Omental fat pad (tissue), 4 donors: ENCODE measurements at places on chromosomes 6 and 20.

- DNase-seq, result no peak
These were observed 298.4 kb upstream of the PLN start for GRCh38 chr6:118249680-118250079.

GRCh38 chr6:2162079-2162445 is 83.3 kb downstream of the GMDS start:
- DNase-seq, result no peak

GRCh38 chr6:47440719-47441118 is 36.9 kb upstream of the CD2AP start:
- no peak for DNase-seq

DNA sequence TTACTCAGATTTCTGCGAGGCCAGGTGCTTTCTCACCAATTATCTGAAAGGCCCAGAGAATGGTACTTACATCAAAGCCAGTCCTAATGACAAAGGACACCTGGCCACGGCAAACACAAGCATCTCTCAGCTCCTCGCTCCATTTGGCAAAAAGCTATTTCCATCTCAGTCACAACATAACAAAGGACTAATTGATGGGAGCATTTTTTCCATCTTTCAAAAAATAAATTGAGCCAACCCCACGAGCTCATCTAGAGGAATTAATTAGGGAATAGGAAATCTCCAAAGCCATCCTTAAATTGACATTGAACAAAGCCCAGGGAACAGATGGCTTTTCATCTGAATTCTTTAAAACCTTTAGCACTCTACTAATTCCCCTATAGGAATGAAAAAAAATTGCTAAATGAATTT is 236.7 kb downstream of the HAO1 start:
- no peak for DNase-seq

GRCh38 chr6:94052749-94053148 is 633.4 kb upstream of the EPHA7 start:
- DNase-seq, result no peak

- no peak for DNase-seq
These were observed 2695.0 kb upstream of the DEFB115 start for GRCh38 chr20:28562510-28562898.

DNA sequence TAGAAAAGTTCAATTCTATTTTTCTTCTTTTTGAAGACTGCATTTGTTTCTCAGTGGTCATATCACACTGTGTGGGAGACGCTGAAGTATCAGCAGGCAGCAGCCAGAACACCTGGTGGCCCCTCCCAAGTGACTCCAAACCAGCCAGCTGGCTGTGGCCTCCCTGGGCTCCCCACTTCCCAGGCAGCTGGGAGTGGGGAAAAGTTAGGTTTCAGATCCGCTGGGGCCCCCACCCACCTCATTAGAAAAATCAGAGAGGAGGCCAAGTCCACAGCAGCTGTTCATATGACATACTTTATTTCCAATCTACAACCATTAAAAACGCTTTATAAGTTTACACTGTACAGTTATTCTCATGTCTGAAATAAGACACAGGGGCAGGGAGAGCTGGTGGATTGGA is 3.6 kb upstream of the DSN1 start:
- no peak for DNase-seq

DNA sequence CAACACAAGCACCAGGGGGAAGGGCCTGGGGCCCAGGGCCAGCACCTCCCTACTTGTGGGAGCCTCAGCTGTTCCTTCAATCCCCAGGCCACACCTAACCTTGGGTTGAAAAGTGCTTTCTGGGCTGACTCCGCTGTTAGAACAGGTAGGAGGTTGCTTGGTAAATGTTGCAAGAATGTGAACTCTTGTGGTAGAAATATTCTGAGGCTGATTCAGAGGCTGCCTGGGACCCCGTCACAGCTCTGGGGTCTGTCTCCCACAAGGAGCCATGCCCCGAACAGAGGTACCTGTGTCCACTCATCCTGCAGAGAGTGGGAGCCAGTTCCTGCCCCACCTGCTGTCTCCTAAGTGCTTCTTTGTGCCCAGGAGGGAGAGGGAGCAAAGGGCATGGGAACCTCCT is 14.4 kb upstream of the MAS1L start:
- DNase-seq, result no peak

GRCh38 chr6:141439513-141439912 is 693.2 kb upstream of the GJE1 start:
- no peak for DNase-seq

GRCh38 chr6:119830494-119831295 is 481.1 kb upstream of the MAN1A1 start:
- DNase-seq, result no peak

GRCh38 chr20:49699200-49699992 is 14.3 kb downstream of the B4GALT5 start:
- DNase-seq, result no peak

GRCh38 chr6:135087403-135087802 is 32.8 kb upstream of the HBS1L start:
- no peak for DNase-seq

DNA sequence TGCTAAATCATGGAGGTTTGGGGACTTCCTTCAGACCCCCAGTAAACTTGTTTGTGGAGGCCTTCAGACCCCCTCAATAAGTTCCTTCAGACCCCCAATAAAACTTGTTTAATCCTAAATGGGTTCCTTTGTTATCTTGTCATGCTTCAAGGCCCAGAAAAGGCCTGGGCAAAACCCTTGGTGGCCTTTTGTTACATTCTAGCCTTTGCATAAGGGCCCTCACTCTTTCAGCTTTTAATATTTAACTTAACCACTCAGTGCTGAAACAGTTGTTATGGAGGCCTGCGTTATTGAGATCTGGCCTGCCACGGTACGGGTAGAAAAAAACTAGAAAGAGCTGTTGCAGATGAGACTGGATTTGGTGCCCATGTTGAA is 4.3 kb upstream of the DYNLRB1 start:
- DNase-seq, result no peak

- no peak for DNase-seq
These were observed 5.7 kb downstream of the SESN1 start for GRCh38 chr6:109088995-109089394.

DNA sequence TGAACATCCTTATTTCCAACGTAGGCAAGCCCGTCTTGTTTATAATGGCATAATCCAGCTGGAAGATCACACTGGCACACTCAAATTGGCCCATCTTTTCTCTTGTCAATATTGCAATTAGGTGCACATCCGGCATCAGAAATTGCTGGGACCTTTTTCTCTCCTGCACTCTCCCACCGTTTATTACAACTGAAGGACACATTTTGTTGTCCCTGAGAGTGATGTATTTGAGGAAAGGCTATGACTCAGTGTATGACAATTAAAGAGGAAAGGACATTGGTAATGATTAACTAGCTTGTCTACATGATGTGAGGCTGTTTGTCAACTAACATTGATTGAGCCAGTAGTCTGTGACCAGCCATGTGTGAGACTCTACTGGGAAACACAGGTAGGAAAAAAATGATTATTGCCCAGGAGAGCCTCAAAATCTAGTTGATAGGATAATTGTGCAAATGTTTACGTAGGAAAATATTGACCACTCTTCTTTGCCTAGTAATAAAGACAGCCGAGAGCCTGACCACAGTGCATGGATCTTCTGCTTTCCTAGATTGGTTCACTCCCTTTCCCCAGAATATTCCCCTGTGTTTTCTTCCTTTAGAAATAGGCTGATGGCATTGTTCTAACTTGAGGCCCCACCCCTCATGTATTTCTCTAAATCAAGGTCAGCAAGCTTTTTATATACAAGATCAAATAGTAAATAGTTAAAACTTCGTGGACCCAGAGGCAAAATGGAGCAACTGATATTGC is 230.0 kb upstream of the BTBD3 start:
- no peak for DNase-seq

DNA sequence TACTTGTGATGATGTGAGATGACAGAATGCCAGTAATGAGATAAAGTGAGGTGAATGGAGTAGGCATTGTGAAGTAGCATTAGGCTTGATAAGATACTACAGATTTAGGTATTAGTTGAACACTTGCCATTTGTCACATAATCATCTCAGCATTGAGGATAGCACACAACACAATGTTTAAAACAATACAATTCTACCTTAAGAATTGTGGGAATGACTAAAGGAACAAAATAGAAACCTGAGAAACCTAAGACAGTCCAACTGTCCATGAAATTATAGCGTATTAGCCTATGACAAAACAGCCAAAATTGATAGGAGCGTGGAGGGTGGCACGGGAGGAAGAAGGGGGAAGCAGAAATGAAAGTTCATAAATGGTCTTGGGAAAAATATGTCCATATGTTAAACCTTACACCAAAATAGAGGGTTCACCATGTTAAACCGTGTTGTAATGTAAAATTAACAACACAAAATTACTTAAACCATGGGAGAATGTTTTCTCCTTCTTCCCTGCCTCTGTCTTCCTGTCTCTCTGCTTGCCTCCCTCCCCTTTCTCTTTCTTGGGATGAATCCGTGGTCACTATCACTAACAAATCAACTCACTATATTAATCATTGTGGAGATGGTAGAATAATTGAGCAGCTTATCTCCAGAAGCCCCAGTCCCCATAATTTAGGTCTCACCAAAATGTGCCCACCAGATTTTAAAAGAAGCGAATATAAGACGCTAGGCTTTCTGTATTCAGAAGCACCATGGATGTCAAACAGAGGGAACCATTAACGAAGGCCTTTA is 33.0 kb upstream of the HFE start:
- DNase-seq, result no peak

DNA sequence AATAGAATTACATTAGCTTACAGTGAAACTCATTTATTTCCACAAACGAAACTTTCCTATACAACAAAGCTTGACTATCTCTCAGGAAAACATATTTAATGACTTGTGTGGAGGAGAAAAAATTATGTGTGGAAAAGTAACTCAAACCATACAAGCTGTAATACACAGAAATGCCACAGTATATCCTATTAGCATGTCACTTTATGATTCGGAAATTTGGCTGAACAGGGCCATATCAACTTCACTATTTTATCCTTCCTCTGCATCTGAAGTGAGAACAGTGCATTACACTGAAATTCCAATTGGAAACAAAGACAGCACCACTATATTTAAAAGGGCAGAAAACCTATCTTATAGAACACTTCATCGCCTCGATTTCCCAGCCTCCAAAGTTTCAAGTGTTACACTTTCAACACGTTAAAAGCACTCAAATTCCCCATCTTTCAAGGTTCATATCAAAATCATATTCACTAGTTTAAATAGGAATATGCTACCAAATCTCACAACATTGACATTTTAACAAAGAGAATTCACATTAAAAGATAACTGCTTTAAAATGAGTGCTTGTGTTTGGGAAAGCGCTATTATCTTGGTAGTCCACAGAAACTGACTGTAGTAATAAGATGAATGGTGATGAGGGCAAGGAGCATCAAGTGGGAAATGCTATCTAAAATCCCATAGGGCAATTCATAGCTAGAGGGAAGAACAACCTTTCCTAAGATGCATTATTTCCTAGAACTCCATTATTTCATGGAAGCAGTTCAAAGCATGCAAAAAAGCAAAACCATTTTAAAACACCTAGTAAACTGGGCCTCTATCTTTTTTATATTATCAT is 1.8 kb downstream of the REV3L start:
- no peak for DNase-seq
